Omental fat pad (tissue), 4 donors: ENCODE measurements at places on chromosomes 5 and 9.

DNA sequence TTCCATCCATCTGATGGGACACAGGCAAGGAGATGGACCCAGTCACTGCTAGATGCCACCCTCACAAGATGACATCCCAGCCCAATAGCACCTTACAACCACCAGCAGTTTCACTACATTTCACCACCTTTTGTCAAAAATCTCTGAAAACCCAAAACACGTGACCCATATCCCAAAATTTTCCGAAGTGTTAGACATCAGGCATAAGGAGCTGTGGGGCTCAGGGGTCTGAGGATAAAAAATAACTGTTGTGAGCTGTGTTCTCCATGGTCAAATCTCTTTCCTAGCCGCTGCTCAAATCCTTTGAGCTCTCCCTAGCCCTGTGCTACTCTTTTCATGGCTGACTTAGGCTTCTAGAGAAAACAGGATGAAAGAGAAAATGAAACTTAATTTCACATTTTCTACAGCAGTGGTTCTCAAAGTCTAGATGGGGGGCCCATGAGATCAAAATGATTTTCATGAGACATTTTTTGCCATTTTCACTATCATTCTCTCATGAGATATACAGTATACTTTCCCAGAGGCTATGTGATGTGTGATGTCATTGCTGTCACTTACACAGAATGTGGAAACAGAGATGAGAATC is 40.7 kb downstream of the TIMD4 start:
- DNase-seq, result no peak

GRCh38 chr5:76682387-76682786 is 33.5 kb upstream of the F2R start:
- no peak for DNase-seq

DNA sequence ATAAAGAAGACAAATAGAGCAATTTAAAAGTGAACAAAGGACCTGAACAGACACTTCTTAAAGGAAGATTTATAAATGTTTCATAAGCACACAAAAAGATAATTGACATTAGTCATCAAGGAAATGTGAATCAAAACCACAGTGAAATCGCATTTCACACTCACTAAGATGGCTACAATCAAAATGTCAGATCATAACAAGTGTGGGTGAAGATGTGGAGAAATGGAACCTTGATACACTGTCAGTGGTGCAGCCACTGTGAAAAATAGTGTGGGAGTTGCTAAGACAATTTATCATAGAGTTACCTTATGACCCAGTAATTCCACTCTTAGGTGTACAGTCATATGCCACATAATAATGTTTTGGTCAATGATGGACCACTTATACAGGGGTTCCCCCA is 54.5 kb upstream of the HTR4 start:
- no peak for DNase-seq

- no peak for DNase-seq
These were observed 34.3 kb downstream of the NTRK2 start for GRCh38 chr9:84703793-84704192.
